NCI-H2081 (cell line): ENCODE measurements at places on chromosomes 2 and 18.
A peak's percentile ranks its signal among the peaks of the same experiment; 100 is the strongest.

- DNase-seq, result peak; percentile 91
Measured at GRCh38 chr2:121489284-121489683, 41.4 kb upstream of the RNU4ATAC start.

GRCh38 chr18:70046796-70047195 lies 99.1 kb upstream of the CD226 start:
- DNase-seq, result no peak

- no peak for DNase-seq
Measured at GRCh38 chr18:63320975-63321265, 1.4 kb upstream of the BCL2 start.

- DNase-seq, result no peak
Measured at GRCh38 chr2:122681626-122682025, 926.2 kb downstream of the TSN start.

DNA sequence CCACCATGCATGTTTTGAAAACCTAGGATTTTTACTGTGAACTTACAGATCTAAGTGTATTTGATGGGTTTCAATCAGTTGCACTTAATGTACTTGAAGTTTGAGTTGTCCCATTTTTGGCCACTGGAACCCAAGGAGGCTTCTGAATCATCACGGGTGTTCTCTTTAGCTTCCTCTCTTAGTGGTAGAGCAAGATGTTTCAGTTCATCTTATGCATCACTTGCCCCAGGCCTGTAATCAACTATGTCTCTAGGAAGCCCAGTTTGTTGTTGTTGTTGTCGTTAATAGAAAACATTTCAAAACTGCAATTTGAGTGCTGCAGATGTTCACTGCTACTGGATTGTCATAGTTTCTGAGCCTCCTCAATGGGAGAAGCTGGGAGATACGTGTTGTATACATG lies 97.0 kb downstream of the FHOD3 start:
- DNase-seq, result no peak

DNA sequence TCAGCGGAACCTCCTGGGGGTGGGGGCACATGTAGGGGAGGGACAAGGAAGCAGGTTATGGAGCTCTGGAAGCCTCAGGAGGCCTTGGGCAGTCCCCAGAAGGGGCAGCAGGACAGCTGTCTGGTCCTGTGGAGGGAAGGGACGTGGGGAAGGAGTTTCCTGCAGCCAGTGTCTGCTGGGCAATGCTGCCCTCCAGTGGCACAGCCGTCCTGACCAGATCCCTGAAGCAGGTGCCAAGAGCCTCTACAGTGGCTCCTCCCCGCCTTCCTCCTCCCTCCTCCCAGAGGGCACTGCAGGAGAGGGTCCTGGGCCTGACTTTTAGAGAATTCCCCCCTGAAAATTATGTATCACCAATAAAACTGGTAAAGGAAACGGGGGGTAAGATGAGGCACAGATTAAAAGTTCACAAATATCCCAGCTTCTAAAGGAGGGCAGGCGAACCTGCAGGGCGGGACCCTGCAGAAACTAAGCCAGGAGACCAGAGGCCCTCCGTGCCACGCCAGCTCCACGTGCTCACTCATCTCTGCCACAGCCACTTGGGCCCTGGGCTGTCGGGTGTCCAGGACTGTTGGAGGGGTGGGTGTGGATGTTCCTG lies 258.5 kb downstream of the TWIST2 start:
- DNase-seq, result peak; percentile 65

- no peak for DNase-seq
Measured at GRCh38 chr2:137987011-137987410, 22.7 kb downstream of the HNMT start.

- DNase-seq, result no peak
Measured at GRCh38 chr2:230974096-230974913, 21.6 kb upstream of the SPATA3 start.

- no peak for DNase-seq
Measured at GRCh38 chr2:177765698-177766097, 306.9 kb downstream of the PDE11A start.

DNA sequence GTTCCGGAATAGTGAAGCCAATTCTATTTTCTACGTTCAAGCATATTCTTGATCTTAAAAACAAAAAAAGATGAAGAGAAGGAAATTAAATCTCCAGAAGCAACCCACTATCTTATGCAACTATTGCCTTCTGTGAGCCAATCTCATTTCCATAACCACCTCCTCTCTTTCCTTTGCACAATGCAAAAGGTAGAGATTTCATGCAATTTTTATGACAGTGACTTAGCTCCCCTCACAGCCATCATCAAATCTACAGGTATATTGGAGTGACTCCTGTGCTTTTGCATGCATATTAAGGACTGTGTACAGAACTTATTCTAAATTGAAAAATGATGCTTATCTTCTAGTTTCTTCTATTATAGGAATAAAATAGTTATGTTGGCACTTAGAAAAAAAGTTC lies 191.8 kb downstream of the DCC start:
- DNase-seq, result no peak

- no peak for DNase-seq
Measured at GRCh38 chr2:127932199-127932876, 46.6 kb upstream of the AMMECR1L start.

- DNase-seq, result no peak
Measured at GRCh38 chr2:163888591-163888990, 152.8 kb upstream of the FIGN start.

DNA sequence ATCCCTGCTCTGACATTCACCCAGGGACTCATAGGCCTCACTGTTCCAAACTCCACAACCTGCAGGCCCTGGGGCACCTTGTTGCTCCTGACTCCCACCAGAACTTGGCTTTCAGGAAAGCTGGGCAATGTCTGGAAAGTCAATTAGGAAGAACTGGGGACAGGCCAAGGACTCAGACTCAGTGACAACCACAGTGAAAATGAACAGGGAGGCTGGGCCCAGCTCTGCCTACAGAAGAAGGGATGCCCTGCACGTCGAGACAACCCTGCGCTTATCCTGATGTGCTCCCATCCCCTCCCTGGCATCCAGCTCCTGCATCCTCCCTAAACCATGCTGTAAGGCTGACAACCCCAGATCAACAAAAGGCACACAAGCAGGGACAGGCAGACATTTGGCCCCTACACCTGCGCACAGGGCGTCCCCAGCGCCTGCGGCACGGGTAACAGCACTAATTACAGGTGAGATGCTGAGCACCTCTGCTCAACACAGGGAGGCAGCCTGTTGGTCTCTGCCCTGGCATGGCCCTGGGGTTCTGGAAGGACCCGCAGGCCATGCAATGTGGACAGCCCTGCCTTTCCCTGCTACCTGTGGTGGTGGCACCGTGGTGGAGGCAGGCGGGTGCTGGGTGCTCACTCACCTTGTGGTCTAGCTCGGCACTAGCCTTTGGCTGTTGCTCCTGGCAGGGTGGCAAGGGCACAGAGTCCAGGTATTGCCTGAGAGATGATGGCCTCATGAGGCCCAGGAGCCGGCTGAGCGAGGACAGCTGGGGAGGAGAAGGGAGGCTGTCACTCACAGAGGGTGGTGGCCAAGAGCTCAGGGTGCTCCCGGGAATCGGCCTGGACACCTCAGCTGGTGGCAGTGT lies 23.6 kb upstream of the SEMA4C start:
- DNase-seq, result no peak

GRCh38 chr18:44691148-44691925 lies 10.6 kb downstream of the SETBP1 start:
- no peak for DNase-seq

DNA sequence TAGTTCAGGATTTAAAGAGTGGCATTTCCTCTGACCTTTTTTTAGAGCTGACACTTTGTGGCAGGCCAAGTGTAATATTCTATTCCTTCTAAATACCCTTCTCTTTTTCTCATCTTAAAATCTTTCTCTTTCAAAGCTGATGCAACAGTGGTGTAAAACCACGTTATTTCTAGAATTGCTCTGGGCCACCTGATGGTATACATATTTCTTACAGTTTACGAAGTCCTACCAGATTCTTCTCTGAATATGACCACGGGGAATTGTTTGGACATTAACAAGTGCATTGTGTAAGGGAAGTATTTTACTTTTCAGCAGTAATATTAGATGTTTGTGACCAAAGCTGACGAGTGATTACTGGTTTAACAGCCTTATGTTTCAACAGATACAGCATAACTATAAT lies 109.9 kb downstream of the PTPRM start:
- DNase-seq, result no peak

- DNase-seq, result no peak
Measured at GRCh38 chr2:191894681-191895147, 47.8 kb upstream of the CAVIN2 start.

DNA sequence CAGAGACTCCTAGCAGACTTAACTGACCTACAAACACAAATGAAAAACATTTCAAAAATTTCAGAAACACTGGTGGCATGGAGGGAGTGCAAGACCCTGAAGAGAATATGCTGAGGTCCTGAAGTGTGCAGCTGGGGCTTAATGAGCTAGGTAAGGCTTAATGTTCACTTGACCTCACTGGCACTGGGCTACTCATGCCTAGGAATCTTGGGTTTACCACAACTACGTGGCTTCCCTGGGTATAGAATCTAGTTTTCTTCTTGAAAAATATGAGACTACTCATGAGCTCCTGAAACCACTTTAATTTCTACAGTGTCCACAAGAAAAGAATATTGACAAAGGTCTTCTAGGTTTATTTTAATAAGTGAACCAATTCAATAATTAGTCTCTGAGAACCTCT lies 139.8 kb downstream of the HNMT start:
- DNase-seq, result no peak

- no peak for DNase-seq
Measured at GRCh38 chr2:27622921-27623384, 5.9 kb downstream of the CCDC121 start.

- DNase-seq, result no peak
Measured at GRCh38 chr2:191999101-191999841, 152.4 kb upstream of the CAVIN2 start.

GRCh38 chr18:46630991-46631390 lies 26.0 kb downstream of the LOXHD1 start:
- DNase-seq, result no peak

DNA sequence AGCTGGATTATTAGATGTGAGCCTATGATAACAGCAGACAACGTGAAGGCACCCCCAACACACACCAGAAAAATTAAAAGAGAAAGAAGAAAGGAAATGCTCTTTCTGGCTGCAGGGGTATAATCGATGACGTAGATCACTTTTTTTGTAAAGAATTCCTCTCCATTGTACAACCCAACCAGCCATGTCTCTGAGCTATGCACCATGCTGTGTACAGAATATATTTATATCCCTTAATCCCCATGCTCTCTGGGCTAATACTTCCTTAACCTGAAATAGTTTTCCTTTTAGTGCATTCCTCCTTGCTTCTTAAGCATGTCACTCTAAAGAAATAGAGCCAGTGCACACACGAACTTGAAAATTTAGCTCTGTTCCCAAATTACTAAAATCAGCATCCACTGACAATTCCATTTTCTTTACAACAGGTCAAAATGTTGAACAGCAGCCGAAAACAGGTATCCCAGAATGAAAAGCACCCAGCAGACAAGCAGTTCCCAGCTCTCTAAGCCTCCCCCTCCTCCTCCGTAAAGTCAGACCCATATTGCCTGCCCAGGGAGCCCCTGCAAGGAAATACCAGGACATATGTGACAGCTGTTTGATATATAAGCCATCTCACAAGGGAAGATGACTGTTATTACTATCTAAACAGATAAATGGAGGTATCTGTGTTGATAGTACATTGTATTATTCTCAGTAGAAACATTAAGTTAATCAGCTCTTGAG lies 247.4 kb upstream of the RAB6C start:
- DNase-seq, result no peak

DNA sequence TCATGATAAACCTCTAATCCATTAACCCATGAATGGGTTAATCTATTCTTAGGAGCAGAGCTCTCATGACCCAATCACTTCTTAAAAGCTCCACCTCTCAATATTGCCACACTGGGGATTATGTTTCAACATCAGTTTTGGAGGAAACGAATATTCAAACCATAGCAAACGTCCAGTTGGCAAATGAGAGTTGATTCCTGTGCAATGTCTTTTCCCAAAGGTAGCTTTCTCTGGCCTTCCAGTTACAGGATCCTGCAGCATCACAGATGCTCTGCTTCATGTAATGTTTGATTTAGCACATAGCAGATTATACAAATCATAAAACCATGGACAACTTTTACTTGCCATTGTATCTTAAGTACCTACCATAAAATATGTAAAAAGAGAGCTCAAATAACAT lies 481.0 kb downstream of the TNS1 start:
- no peak for DNase-seq

- DNase-seq, result no peak
Measured at GRCh38 chr2:118633371-118634018, 214.0 kb downstream of the EN1 start.

DNA sequence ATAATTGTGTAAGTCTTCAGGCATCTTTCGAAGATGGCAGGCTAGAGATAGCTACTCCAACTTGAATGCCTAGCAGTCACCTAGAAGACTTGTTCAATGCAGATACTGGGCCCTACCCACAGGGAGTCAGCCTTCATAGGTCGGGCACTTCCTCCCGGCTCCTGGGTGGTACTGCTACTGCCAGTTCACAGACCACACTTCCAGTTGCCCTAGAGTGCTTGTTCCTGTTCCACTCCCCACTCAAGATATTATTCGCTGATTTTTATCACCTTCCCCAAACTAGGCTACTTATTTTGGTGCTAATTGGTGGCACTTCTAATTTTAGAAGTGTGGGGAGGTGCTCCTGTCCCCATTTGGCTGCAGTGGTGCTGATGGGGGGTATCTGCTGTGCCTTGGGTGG lies 34.2 kb downstream of the INPP4A start:
- no peak for DNase-seq

DNA sequence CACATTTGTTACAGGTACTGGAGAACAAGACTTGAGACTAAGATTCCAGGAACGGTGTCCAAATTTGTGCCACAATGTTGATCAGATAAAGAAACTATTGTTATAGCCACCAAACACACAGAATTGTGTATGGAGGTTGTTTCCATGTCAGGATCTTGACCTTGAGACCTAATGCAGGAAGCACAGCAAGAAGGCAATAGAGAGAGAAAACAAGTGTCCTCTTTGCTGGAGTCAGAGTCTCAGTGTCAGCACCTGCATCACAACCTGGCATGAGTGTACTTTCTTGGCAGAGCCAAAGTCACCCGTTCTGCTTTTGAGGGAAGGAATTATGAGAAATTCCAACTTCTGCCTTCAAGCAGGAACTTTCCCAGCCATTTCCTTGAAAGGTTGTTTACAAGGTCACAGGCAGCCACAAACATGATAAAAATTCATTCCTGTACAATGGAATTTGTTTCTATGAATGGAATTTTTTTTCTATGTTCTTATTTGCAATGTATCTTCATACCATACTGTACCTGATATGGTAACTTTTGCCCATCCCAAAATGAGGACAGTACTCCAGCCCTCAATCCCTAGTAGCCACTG lies 118.4 kb downstream of the PKP4 start:
- DNase-seq, result no peak
